Stimulated activated CD4-positive, alpha-beta T cell treated with anti-CD3 and anti-CD28 coated beads, TNF-alpha, amount 100 ng/mL, for 24 hours (primary cell): ENCODE measurements at places on chromosomes 12 and 14.

DNA sequence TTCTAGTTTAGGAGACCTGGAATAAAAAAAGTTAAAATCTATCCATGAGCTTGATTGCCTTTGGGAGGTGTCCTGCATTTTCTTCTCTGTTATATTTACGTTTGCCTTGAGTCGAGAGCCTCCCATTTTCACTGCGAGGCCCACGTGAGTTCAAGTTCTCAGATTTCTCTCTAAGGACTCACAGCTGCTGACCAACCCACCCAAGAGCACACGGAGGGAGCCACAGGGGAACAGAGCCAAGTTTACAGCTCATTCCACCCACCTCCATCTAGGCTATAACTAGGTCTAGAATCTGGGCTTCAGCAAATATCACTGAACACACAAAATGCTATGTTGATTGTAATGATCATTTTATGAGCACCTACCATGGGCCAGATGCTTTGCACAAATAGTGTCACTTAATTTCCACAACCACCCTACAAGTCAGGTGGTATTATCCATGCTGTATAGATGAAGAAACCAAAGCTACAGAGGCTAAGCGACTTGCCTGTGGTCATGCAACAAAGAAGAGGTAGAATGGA lies 16.7 kb downstream of the ALDH1L2 start:
- no peak for DNase-seq

GRCh38 chr12:93322784-93323183 lies 54.9 kb upstream of the NUDT4 start:
- no peak for DNase-seq

GRCh38 chr12:126114441-126114840 lies 1049.2 kb downstream of the AACS start:
- DNase-seq: no peak

GRCh38 chr12:15222219-15222618 lies 1.0 kb upstream of the RERG start:
- DNase-seq: no peak

DNA sequence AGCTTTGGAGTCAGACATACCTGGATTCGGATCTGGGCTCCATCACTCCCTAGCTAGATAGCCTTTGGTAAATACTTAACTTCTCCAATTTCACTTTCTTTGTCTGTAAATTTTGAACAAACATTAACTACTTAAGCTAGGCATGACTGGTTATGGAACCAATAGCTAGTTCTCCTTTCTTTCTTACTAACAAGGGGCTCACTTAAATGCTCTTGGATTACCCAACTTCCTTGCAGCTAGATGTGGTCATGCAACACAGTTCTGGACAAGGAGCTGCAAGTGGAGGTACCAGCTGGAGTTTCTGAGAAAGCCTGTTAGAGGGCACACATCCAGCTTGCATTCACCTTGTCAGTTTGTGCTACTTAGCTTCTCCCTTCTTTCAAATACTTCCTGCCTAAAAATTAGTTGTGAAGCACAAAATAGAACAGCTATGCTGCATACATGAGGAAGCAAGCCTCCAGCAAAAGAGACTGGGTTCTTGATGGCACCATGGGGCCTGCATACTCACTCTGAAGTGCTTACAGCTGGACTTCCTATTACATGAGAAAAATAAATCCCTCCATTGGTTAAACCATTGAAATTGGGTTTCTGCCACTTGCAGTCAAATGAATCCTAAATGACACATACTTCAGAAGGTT lies 210.1 kb upstream of the EEA1 start:
- DNase-seq: no peak

- no peak for DNase-seq
Measured at GRCh38 chr12:11662369-11662768, 12.9 kb downstream of the ETV6 start.

DNA sequence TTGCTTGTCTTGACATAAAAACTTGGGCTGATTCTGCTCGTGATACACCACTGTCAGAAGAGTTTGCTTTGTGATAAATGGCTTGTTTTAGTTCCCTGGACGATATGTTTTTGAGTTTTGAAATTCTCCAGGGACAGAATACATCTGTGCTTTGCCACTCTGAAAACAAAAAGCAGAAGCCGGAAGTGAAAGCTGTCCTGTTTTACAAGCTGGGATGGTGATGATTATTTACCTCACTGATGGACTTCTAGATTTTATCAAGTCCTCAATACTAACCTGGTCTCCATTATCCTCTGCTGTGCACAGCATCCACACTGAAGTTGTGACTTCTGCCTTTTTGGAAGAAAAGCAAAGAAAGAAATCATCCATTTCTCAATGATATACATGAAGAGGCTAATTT lies 251.6 kb downstream of the TRHDE start:
- no peak for DNase-seq

DNA sequence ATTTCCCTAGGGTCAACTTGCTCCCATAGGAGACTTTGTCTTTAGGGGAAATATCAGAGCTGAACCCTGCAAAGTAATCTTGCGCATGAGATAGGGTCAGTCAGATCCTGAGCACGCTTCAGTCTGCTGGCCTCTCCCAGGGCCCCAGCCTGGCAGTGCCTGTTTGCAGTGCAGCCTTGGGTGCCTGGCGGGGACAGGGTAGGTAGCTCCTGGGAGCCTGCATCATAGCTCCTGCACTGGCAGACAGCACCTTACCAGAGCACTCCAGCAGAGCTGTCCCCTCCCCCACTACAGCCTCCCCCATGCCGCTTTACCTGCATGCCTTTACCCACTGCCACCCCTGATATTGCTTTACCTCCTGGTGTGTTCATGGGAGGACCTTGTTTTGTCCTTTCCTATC lies 237.3 kb downstream of the CCDC59 start:
- no peak for DNase-seq

DNA sequence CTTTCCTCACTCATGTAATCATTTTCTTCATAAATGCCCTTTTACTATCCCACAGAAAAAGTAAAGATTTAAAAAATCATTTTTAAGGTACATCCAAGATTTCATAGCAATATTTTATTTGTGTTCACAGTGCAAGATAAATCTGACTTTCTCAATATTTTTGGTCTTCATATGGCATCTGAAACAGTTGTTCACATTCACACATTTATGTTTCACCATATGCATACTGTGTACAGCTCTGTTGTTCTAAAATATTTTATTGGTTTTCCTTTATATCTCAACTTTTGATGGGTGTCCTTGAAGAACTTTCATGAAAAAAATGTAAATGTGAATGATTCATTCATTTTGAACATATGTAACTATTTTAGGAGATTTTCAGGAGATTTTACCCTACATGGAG lies 348.7 kb downstream of the SNAPC1 start:
- no peak for DNase-seq

DNA sequence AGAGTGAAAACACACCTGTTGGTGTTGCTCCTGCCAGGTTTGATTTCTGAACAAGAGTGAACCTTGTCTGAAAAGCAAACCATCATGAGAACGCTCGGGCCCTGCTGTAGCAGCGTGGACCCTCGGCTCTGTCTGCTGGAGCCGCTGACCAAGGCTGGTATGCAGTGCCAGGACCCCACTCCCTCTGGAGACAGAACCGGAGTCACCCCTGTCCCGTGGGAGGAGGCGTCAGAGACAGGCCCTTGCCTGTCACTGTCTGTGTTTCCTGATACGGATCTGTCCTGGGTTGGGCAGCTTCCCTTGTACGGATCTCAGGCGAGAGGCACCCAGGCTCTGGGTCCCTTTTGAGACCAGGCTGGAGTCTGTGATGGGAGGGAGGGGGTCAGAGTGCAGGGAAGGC lies 111.6 kb downstream of the ADGRD1 start:
- DNase-seq: no peak

DNA sequence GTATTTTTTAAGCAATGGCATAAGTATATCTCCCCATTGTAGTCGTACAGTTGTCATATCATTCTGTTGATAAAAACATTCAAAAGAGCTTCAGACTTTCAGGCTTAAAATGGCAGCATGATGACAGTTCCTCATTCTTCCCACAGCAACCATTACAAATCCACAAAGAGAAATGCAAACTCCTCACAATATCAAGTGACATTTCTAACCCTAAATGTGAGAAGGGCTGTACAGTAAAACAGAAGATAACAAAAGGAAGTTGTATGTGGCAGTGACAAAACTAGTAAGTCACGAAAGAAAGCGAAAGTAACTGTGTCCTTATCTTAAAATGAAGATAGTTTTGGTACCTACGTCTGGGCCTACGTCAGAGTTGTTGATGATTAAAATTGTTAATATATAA lies 46.7 kb downstream of the GXYLT1 start:
- no peak for DNase-seq

- no peak for DNase-seq
Measured at GRCh38 chr12:58757422-58757821, 162.9 kb downstream of the LRIG3 start.

- no peak for DNase-seq
Measured at GRCh38 chr14:54864526-54864925, 38.1 kb downstream of the GCH1 start.

GRCh38 chr12:44385964-44386363 lies 490.2 kb downstream of the NELL2 start:
- no peak for DNase-seq

DNA sequence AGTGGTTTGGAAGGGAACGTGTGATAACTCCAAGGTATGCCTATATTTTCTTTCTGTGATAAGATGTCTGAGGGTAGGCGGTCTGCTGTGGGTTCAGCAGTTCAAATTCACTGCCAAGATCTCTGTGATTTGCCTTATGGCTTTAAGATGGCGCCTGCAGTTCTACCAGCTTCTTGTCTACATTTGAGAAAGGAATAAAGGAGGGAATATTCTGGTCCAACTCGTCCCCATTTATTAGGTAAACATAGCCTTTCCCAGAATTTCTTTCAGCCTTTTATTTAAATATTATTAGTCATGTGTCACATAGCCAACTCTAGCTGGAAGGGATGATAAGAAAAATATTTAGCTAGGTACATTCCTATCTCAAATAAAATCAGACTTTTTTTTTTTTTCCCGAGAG lies 48.8 kb downstream of the KCNJ8 start:
- no peak for DNase-seq

- no peak for DNase-seq
Measured at GRCh38 chr12:46677749-46678148, 148.0 kb downstream of the SLC38A4 start.

DNA sequence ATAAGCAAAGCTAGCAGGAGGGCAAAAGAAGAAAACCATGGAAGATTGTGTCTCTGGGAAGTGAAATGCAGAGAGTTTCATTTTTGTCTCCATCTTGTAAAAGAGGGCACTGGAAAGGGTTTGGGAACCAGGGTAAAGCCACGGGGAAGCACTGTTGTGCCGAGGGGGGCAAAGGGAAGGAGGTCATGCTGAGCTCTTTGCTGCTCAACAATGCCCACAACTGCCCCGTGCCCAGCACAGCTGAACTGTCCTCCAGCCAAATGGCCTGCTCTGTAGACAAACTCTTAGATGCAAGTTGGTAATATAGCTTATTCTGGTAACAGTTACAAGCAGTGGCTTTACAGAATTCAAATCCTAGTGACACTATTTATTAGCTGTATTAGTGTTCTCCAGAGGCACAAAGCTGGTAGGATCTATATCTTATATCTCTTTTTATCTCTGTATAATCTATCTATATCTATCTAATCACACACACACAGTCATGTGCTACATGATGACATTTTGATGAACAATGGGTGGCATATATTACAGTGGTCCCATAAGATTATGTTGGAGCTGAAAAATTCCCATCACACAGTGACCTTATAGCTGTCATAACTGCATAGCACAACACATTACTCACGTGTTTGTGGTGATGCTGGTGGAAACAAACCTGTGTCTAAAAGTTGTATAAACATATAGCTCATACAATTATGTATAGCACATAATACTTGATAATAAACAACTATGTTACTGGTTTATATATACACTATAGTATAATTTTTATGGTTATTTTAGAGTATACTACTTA lies 203.4 kb upstream of the DDHD1 start:
- DNase-seq: no peak

DNA sequence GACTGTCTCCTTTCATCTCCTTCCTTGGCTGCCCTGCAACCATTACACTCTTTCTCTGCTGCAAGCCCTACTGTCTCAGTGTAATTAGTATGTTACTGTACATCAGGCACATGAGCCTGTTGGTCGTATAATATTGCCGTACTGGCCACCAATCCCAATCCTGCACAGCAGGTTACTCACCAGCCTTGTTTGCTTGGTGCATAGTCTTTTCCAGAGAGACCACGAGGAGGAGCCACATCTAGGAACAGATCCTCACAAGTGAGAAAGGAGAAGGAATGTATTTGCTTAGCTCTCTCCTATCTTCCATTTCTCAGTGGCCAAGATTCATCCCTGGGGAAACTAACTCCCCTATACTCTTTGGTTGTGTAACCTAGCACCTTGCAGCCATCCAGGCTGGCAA lies 33.0 kb upstream of the BICDL1 start:
- no peak for DNase-seq

- DNase-seq: no peak
Measured at GRCh38 chr14:102923925-102924486, 1.5 kb downstream of the AMN start.

DNA sequence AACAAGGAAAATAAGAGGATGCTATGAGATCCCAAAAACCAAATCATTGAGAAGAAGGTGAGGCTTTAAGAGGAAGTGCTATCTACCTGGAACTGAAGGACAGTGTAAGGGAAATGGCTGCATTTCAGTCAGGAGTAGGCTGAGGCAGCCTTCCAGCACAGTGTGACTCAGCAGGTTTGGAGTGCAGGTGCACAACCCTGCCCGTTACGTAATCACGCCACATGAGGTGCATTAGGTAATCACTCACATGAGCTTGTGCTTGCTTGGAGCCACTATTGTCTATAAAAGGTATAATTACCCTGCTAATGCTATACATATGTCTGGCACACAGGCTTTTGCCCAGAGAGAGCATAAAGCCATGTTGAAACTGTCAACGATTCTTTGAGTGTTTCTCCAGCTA lies 74.9 kb downstream of the DIO2 start:
- no peak for DNase-seq

GRCh38 chr14:96195441-96196081 lies 9.1 kb upstream of the BDKRB2 start:
- DNase-seq: no peak

DNA sequence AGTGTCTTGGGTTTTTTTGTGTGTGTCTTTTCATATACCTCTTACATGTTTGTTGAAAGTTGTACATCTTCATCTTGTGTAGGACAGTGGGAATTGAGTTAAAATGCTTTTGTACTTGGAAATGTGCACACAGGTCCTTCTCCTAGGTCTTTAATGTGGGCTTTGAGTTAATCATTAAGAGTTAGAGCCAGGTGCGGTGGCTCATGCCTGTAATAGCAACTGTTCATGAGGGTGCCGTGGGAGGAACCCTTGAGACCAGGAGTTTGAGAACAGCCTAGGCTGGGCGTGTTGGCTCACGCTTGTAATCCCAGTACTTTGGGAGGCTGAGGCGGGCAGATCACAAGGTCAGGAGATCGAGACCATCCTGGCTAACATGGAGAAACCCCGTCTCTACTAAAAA lies 13.9 kb downstream of the CLECL1 start:
- no peak for DNase-seq

DNA sequence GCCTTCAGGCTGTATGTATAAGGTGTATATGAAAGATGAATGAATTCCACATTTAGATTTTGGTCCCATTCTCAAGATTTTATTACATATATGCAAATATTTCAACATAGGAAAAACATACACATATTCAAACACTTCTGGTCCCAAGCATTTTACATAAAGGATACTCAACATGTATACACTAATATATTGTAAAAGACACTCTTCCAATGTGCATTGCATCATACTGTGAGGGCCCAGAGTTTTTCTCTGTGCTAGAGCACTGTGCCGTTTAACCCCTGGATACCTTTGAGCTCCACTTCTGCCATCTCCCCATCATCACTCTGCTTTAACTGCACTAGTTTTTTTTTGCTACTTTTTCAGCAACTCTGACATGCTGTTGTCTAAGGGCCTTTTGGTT lies 48.1 kb downstream of the ZDHHC17 start:
- DNase-seq: no peak

- no peak for DNase-seq
Measured at GRCh38 chr12:57553343-57554202, 3.7 kb downstream of the KIF5A start.

GRCh38 chr12:120990487-120991055 lies 12.2 kb downstream of the HNF1A start:
- DNase-seq: no peak
